ENCODE measurements at places on chromosomes 1 and 21.

GRCh38 chr1:14027099-14027498 lies 327.1 kb downstream of the PRDM2 start:
- DNase-seq = no peak

- no peak for DNase-seq
These were observed 19.4 kb downstream of the CERS2 start for GRCh38 chr1:150955280-150955679.

DNA sequence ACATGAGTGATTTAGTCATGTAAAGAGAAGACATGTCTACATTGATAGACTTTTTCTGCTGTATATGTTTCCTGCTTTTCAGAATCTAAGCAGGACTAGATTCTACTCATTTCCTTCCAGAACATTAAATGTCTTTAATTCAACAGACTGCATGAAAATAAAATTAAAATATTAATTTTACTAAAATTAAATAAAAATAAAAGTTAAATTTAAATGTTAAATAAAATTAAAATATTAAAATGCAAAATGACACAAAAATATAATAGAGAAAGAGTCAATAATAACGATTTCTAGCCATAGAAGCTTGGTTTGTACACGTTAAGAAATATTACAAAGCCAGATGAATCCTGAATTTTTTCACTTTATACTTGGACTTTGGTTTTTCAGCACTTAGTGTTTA lies 552.8 kb upstream of the NR5A2 start:
- no peak for DNase-seq

DNA sequence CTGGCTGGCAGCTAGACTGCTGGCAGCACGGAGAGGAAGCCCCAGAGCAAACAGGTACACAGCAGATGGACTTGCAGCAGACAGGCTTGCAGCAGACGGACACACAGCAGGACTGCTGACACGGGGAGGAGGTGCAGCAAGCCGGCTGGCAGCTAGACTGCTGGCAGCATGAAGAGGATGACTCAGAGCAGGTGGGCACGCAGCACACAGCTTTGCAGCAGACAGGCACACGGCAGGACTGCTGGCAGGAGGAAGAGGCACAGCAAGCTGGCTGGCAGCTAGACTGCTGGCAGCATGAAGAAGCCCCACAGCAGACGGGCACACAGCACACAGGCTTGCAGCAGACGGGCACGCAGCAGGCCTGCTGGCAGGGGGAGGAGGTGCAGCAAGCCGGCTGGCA lies 498 bp downstream of the KRTAP10-2 start:
- DNase-seq = no peak

DNA sequence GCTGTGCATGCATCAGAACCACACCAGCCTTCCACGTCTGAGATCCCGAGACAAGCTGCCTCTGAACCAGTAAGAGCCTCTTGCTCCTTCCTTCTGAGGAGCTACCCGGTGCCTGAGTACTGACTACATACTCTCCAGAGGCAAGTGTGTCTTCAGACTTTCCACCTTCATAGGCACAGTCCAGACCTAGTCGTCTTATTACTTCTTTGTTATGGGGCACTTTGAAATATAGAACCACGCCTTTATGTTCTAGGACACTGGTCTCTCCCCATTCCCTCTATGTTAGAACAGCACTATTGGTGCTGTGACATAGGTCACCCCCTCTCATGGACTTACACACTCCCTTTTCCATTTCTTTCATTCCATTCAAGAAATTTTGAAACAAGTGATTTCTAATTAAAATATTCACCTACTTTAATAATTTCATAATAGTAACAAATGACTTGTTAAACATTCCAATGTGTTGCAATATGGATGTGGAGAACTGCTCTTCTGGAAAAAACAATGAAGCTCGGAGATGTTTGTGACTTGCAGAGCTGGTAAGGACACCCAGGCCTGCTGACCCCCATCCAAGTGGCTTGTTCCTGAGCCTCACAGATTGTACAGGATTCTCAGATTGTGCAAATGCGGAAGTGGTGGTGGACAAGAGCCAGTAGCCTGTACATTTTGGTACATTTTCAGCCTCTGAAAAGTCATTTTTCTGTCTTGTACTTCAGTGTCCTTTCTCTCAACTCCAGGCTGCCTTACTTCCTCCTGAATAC lies 76.1 kb upstream of the SIPA1L2 start:
- no peak for DNase-seq

- peak; percentile 8 for DNase-seq
These were observed 48.3 kb upstream of the SLC22A15 start for GRCh38 chr1:115927971-115928370.

GRCh38 chr1:230076121-230076520 lies 9.1 kb downstream of the GALNT2 start:
- no peak for DNase-seq

DNA sequence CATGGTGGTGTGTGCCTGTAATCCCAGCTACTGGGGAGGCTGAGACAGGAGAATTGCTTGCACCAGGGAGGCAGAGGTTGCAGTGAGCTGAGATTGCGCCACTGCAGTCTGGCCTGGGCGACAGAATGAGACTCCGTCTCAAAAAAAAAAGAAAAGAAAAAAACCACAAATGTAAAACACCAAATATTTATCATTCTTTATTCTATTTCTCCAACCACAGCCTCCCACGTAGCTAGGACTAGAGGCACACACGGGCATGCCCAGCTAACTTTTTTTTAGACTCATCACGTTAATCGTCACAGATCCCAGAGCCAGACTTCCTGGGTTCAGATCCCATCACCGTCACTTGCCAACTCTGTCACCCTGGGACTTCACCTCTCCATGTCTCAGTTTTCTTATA lies 13.5 kb downstream of the DNAJC16 start:
- DNase-seq = no peak

DNA sequence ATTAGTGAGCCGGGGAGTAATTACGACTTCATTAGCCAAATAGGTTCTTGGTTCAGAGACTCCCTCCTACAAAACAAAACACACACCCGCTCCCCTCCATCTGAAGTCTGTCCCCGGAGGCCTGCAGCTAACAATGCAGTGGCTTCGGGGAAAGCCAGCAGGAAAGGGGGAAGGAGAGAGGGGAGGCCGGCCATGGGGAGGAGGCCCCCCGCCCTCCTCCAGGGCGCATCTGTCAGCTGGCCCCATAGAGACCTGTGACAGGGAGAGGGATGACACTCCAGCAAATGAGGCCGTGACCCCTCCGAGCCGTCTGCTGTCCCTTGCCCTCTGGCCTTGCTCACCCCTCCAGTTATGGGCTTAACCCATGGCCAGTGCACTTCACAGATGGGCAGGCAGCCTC lies 12.1 kb upstream of the CNTN2 start:
- no peak for DNase-seq

Data from hindlimb muscle (tissue), 1 donor.